ENCODE measurements at places on chromosomes 13 and 19.

DNA sequence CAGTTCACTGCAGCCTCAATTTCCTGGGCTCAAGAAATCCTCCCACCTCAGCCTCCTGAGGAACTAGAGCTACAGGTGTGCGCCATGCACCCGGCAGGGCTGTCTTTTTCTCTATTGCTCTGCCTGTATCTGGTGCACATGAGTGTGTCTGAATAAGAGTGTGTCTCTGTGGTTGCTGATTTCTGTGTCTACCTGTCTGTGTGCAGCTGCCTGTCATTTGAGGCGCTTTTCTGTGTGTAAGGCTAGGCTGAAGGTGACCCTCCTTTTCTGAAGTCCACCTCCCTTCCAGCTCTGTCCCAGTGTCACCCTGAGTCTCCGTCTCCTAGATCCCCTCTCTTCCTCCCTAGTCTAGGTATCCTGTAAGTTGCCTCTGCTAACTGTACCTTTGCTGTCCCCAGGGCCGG lies 1.5 kb upstream of the PRR12 start:
- no peak for DNase-seq

- peak; percentile 55 for DNase-seq
Observed at GRCh38 chr13:104296286-104296685, 1230.1 kb upstream of the SLC10A2 start.

GRCh38 chr13:93559718-93560117 lies 333.1 kb downstream of the GPC6 start:
- DNase-seq: peak; percentile 85

DNA sequence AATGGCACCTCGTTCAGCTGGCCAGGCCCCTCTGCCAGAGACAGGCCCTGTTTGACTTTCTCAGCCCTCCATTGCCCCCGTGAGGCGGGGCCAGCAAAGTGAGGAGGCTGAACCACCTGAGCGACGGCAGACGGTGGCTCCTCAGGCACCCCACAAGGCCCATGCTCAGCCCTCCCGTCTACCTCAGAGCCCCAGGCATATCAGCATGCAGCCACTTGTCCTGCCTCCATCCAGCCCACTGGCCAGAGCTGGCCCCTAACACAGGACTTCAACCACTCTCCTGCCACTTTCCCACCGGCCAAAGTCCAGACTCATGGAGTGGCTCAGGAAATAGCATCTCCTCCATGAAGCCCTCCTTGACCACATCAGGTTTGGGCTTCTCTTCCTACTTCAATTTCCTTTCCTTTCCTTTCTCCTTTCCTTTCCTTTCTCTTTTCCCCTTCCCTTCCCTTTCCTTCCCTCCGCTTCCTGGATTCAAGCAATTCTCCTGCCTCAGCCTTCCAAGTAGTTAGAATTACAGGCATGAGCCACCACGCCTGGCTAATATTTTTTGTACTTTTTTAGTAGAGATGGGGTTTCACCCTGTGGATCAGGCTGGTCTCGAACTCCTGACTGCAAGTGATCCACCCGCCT lies 9.3 kb downstream of the SLC7A10 start:
- no peak for DNase-seq

DNA sequence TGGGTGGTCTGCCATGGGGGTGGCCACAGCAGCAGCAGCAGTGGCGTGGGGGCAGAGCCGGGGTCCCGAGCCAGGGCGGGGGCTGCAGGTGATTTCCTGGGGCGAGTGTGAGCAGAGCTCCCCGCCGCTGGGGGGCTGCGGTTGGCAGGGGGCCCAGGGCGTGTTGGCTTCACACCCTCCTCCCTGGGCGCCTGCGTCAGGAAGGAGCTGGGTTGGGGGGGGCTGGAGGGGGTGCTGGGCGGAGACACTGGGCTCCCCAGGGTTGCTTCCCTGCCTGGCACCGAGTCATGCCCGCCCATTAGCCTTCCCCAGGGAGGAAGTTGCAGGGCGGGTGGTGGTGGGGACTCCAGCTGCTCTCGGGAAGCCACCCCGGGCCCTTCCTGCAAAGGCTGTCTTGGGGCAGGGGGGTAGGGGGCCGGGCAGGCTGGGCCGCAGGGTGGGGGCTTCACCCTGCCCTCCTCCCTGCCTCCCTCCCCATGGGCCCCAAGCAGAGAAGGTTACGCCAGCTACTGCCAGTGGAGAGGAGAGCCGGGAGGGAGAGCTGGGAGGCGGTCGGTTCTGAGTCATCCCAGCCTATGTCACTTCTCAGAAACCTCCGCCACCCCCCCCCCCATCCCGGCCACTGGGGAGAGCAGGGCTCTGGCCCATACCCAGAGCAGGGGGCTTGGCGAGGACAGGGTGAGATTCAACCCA lies 4.6 kb downstream of the MIDN start:
- peak; percentile 98 for DNase-seq

DNA sequence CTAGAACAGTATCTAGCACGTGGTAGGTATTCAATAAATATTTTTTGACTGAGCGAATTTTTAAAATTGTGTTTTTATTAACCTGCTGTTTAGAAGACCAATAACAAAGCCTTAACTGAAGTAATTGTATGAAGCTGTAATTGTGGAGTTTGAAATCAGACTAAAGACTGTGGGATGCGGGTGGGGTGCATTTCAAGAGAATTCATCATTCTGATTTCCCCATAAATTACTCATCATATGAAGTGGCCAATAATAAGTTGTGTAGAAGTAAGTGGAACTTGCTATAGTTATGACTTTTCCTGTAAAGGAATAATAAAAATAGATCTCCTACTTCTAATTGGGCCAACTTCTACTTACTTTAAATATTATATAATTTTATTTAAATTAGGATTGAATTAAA lies 449.3 kb downstream of the PCDH9 start:
- DNase-seq: peak; percentile 15

DNA sequence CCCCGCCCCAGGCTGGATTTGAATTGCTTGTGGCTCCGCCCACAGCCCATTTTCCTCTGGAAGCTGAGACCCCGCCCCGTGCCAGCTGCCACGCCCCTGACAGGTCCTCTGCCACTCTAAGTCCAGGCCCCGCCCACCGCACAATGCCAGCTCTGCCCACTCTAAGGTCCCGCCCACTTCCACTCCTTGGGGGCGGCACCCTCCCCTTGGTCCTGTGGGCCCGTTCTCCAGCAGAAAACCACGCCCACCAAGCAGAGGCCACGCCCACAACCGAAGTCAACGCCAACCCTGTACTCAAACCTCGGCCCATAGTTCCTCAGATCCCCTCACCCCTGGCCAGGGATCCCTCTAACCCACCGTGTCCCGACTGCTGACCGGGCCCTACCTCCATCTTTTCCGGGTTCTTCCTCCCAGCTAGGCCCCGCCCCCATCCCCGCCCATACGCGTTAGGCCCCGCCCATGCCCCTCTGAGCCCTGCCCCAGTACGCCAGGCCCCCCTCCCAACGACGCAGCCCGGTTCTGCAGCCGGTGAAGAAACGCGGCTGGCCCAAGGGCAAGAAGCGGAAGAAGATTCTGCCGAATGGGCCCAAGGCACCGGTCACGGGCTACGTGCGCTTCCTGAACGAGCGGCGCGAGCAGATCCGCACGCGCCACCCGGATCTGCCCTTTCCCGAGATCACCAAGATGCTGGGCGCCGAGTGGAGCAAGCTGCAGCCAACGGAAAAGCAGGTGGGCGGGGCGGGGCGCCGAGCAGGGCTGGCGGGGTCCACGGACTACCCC lies 1.3 kb downstream of the HMG20B start:
- peak; percentile 94 for DNase-seq

DNA sequence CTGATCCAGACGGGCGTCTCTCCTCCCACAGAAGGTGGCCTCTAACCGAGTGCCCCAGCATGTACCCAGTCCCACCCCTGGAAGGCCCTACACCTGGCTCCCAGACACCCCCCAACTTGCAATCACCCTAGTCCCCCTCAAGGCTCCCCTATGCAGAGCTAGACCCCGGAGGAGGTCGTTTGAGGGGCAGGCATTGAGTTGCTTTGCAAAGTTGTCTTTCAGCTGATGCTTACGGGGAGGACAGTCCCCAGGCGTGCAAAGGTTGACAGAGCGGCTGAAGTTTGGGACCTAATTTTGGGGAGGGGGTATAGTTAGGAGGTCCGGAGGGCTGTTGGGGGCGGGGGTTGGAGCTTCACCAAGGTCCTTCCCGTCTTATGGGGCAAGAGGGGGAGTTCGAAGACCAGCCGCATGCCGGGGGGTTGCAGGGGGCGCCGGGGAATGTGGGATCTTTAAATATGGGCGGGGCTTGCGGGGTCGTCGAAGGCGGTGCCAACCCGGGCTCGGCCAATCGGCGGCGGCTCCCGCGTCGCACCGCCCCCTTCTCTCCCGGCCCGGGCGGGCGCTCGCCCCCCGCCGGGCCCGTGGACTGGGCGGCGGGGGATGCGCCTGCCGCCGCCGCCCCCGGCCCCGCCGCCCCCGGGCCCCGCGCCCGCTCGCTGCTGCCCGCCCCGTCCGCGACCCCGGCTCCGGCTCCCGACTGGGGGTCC lies at the start of gene KCNN1:
KCNN1 (plus strand) TSS at position 558 of the 707 bp plus-strand sequence. CDS start 6,782 bp downstream, outside the sequence.
- no peak for DNase-seq

DNA sequence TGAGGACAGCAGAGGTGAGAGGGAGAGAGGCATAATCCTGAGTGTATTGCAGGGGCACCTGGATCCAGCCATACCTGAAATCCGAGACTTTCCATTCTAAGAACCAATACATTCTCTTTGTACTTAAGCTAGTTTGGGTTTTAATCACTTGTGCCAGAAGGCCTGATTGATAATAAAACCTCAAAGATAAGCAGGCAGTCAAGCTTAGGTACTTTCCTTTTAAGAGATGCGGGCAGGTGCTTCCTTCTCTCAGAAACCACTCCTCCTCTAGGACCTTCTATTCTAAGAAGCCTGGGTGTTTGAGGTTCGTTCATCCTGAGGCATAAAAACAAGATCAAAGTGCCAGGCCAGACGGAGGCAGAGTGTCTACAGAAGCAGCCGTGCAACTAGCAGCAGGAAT lies 22.2 kb downstream of the FAM187B start:
- no peak for DNase-seq

DNA sequence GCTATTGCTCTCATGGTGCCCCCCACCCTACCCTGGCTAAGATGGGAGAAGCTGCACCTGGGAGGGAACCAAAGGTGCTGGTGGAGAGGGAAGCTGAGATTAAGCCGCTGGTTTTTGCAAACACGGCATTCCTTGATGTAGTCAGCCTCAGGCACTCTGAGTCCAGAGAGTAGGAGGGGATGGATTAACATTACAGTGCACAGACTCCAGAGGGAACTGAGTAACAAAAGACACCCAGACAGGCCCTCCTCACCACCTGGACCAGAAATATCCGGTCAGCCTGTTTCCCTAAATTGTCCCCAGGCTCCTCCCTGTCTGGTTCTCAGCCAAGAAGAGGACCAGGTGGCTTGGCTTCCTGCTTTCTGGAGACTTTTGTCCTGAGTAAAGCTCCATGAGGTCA lies 28.9 kb upstream of the PABPC3 start:
- no peak for DNase-seq

DNA sequence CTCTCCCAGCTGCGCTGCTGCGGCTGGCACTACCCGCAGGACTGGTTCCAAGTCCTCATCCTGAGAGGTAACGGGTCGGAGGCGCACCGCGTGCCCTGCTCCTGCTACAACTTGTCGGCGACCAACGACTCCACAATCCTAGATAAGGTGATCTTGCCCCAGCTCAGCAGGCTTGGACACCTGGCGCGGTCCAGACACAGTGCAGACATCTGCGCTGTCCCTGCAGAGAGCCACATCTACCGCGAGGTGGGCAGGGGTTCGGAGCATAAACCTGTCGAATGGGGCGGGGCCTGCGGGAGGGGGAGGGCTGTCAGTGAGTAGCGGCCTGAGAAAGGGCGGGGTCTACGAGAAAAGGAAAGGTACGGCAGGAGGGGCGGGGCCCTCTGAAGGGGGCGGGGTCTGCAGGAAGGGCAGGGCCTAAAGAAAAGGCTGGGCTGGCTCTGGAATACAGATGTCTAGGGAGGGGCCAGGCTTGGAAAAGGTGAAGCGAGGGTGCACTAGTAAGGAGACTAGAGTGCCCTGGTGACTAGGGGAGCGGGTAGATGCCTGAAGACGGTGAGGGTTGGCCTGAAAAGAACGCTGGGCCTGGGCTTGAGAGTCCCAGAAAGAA lies 3.6 kb downstream of the CD37 start:
- peak; percentile 53 for DNase-seq

DNA sequence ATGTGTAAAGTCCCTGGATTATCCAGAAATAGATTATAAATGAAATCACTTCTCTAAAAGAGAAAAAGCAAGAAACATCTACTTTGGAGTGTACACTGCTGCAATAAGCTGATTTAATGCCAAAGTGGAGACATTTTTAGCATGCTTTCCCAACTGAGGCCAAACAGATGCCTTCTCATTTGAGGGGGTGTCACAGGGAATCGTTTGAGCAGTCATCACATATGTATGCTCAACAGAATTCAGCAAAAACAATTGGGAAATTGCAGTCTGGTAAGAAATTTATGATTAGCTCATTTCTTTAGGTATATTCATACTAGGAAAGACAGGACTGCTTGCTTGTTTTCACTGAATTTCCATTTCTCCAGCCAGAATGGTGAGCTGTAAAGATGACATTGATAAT lies 27.3 kb upstream of the TPP2 start:
- DNase-seq: peak; percentile 81

DNA sequence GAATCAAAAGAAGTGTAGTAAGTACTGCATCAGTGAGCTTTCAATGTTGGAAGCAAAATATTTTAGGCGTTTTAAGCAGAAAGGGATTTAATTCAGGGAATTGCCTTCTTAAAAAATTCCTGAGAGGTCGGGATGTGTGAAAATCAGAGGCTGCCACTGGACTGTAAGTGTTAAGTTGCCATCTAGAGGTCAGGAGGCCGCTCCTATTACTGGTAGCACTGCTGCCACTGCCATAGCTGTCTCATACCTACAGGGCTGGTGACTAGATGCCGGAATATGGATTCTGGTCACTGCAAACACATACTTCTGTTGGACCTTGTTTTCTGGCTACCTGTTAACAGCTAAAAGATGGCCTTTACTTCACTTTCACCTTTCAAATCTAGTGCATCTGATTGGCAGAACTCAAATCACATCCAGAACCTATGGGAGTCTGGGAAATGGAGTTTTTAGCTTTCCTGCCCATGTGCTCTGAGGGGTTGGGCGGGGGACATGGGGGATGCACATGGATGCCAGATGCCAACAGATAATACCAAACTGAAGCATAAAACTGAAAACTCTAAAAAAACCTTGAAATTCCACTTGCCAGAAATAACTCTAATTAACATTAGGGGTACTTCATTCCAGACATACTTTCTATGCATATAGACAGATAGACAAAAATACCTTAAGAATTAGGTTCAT lies 29.8 kb downstream of the DGKH start:
- no peak for DNase-seq

GRCh38 chr13:111043575-111043982 lies 71.5 kb upstream of the ARHGEF7 start:
- DNase-seq: peak; percentile 53

All from amniotic epithelial cell (primary cell).